HT1080 (cell line): ENCODE measurements at places on chromosomes 3 and 15. TPM values are rescaled to one million over a fixed set of nuclear protein-coding genes. Genes with fewer than 3 reads are reported as not detected.

CLDN1 gene
- 0.20 and 0.37 TPM in 2 replicates for total RNA-seq

GRCh38 chr3:143315766-143316165 lies 196.2 kb downstream of the CHST2 start:
- DNase-seq = no peak

DNA sequence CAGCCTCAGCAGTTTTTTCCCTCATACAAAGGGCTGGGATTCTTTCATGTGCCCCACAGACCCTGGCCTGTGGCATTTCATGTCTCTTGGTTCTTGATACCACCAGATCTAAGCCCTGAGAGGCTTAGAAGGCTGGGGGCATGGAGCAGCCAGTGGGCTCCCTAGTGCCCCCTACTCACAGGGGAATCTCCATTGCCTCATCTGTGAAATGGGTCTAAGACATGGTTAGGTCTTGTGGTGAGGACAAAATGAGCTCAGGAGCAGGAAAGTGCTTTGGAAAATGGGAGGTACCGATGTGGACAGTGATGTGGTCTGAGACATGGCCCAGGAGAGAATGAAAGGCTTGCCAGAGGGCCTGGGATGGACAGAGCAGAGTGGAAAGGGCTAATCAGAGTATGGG lies 94.3 kb downstream of the SMAD6 start:
- DNase-seq = no peak

DNA sequence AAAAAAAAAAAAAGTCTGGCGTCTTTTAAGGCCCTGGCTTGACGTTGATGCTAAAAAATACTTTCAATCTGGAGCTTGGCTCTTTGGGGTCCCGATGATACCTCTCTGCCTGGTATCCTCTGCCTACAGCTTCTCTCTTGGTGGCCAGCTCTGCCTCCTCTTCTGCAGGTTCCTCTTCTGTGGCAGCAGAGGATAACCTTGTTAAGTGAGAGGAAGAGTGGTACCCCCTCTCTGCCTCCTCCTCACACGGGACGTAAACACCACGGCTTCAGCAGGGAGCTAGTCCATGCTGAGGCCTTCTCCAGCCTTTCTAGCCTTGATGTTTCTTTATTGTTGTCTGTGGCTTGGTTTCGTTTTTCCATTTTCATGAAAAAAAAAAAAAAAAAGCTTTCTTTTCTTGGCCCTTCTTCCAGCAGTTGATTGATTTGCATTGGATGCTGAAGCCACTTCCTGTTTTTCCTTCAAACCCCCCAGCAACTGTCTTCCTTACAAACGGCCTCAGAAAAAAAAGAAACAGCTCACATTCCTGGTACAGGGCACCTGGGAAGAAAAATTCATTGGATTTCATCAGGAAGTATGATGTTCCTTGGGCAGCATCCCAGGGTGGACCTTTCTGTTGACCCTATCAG lies 59.7 kb downstream of the RORA start:
- DNase-seq = no peak

GRCh38 chr3:124792341-124793040 lies 62.2 kb downstream of the UMPS start:
- no peak for DNase-seq
